ENCODE measurements at places on chromosomes 6 and 20.

DNA sequence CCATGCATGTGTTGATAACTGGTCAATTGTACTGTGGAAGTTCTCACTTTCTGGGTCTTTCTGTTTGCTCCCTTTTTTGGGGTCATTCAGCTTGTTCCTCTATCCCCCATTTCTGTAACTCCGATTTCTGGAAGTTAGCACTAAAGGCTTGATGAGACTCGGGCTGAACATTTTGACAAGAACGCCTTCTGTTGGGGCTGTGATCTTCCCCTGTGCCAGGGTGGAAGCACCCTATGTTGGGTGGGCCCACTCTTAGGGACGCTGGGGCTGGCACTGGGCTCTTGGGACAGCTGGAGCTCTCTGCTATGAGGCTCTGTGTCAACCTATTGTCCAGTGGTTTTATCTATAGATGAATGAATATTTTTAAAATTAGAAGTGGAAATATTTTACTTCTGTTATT, 60.1 kb upstream of the FRMD1 start:
- no peak for DNase-seq

- no peak for DNase-seq
Observed at GRCh38 chr6:13660273-13660672, 45.1 kb downstream of the NOL7 start.

GRCh38 chr20:47392015-47392720, 35.7 kb upstream of the ZMYND8 start:
- DNase-seq: no peak

DNA sequence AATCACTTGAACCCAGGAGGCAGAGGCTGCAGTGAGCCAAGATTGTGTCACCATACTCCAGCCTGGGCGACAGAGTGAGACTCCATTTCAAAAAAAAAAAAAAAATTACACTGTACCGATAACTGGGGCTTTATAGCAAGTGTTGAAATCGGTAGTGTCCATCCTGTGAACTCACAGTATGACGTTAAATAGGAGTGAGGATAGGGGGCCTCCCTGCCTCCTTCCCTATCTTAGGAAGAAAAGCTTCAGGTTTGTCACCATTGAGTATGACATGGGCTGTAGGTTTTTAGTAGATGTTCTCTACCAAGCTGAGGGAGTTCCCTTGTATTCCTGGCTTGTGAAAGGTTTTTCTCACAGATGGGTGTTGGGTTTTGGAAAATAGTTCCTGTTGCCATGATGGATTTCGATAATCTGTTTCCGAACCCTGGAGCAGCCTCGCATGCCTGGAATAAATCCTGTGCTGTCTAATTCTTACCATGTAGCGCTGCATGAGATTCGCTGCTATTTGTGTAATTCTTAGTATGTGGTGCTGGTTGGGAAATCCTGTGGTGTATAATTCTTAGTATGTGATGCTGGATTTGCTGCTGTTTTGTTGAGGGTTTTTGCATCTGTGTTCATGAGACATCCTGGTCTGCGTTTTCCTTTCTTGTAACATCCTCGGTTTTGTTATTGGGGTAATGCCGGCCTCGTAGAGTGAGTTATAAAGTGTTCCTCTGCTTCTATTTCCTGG, 23.6 kb downstream of the NTSR1 start:
- no peak for DNase-seq

GRCh38 chr20:56324806-56325205, 34.0 kb upstream of the FAM210B start:
- DNase-seq: no peak

- no peak for DNase-seq
Observed at GRCh38 chr6:106910999-106911949, 63.3 kb downstream of the CD24 start.

DNA sequence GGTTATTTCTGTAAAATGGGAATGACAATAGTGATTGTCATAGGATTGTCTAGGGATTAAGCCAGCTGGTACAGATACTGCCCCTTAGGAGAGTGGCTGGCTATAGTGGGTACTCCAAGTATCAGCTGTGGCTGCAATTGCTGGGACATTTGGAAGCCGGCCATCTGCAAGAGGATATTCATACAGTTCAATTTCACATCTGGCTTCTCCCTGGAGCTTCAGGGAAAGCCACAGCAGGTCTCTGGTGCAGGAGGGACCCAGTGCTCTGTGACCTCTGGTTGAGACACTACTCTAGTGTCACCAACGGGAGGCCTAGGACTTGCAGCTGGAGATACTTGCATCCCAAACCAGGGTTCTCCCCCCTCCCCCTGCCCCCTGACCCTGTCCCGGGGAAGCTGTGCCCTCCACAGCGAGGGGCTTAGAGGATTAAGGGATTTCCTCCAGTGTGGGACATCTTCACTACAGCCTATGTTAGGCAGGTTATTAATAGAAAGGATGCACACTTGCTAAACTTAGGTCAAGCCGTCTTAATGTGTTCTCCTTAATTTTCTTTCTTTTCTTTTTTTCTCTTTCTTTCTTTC, 2.7 kb downstream of the SLC2A10 start:
- DNase-seq: no peak

DNA sequence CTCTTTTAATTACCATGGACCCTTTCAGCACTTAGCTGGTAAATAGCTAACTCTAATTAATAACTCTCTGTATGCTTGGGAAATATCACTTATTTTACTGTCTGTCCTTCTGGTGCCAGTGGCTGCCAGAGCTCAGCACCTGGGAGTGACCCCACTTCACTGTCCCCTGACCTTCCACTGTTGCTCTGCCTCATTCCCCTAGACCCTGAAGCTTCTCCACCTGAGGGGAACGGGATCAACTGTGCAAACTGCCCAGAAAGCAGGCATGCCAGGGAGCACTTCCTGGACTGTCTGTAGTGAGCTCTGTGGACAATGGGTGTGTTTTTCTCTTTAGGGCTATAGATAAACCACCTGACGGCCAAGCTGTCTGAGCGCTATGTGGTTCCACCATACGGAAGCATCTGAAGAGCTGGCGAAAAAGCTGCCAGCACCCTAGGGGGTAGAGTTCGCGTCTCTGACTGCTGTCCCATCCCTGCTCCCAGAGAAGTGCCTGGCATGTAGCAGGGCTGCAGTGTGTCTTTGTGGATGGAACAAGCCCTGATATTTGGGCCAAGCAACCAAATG, 106.3 kb upstream of the FOXA2 start:
- DNase-seq: no peak

DNA sequence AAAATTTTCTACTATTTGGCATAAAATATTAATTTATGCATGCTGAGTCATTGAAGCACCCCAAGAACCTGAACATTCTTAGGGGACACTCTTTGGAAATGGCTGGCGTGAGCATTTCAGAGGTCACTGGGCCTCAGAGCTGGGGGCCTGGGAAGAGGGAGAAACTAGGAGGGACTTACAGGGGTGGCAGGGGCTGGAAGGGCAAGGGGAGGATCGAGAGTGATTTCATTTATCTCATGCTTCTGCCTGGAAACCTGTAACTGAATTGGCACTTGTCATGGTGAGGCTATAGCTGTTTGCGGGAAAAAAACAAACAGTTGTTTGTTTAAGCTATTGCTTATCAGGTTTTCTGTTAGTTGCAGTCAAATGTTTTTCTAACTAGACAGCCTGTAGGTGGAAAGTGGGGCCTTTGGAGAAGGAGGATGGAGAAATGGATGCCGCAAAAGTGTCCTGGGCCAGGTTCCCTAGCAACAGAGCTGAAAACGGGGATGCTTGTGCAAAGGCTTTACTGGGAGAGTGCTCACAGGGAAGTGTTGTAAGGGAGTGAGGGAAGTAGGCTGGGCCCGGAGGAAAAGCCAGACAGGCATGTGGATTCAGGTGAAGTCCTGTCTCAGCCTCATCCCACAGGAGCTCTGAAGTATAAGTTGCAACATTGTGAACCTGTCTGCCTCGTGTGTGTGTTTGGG, 36.4 kb upstream of the KAT14 start:
- no peak for DNase-seq

DNA sequence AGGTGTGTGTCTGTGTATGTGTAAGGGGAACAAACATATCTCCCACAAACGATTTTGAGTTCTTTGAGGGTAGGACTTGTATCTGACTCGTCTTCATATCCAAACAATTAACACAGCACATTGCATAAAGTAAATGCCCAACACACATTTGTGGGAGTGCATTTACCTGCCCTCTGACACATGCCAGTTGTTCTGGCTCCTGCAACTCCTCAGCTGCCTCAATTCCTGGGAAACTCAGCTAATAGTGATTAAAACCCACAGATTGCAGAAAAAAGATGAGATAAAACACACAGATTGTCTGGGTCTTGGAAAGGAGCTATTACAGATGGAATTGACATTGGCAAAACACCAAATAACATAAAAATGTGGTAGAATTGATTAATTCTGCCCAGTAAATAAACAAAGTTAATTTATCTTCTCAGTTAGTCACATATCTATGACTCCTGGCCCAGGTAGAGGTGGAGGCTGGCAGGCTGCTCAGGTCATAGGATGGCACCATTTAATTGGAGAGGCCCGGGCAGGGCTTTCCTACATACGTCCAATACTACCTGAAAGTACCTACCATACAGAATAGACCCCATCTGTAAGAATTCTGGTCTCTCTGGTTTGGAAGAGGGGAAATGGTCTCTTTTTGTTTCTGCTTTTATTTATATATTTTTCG, 71.5 kb upstream of the IFNGR1 start:
- no peak for DNase-seq

DNA sequence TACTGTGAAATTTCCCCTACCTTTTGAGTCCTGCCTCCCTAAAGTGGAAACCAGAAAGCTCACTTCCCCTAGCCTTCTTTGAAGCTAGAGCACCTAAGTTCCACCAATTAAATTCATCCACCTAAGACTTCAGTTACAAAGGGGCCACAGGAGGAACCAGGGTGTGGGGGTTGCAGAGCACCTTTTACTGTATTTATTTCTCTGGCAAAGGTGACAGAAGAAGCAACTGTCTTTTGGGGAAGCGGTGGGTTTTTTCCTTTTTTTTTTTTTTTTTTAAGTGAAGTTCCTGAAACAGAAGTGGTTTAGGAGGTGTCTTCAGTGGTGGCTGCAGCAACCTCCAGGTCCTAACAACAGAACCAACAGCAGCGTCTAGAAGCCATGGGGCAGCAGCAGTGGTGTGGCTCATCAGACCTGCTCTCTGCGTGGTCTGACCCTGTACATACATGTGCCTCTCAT, 13.1 kb downstream of the PSMB9 start:
- no peak for DNase-seq

DNA sequence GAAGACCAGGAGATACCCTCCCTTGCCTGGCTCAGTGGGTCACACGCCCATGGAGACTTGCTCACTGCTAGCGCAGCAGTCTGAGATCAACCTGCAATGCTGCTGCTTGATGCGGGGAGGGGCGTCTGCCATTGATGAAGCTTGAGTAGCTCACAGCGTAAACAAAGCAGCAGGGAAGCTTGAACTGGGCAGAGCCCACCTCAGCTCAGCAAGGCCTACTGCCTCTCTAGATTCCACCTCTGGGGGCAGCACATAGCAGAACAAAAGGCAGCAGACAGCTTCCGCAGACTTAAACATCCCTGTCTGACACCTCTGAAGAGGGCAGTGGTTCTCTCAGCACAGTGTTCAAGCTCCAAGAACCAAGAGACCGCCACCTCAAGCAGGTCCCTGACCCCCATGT, 271.3 kb downstream of the ESR1 start:
- no peak for DNase-seq

- no peak for DNase-seq
Observed at GRCh38 chr20:50874111-50874757, 57.0 kb downstream of the ADNP start.

- no peak for DNase-seq
Observed at GRCh38 chr6:118804091-118804490, 89.9 kb upstream of the ASF1A start.

Data from RPMI8226 (cell line).